ENCODE measurements at places on chromosomes 7 and 10.

DNA sequence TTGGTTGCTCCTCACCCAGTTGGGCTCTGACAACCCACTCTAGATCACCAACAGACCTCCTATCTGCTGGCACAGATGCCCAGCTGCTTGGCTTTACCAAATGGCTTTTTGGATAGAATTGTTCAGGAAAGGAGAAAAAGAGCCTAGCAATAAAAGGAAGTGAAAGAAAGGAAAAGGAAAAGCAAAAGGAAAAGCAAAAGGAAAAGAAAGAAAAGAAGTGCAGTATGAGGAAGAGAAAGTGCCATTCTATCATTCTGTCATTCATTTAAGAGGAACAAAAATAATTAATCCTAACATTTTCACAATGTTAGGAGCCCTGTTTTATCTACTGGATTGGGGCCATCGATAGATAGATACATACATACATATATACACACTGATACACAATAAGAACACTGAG, 353.6 kb downstream of the THSD7A start:
- no peak for DNase-seq

GRCh38 chr7:24755541-24756407, 1.5 kb downstream of the GSDME start:
- no peak for DNase-seq

GRCh38 chr10:111962951-111963350, 220.6 kb downstream of the GPAM start:
- no peak for DNase-seq

GRCh38 chr10:129222436-129222835, 244.6 kb upstream of the MGMT start:
- DNase-seq, result no peak

DNA sequence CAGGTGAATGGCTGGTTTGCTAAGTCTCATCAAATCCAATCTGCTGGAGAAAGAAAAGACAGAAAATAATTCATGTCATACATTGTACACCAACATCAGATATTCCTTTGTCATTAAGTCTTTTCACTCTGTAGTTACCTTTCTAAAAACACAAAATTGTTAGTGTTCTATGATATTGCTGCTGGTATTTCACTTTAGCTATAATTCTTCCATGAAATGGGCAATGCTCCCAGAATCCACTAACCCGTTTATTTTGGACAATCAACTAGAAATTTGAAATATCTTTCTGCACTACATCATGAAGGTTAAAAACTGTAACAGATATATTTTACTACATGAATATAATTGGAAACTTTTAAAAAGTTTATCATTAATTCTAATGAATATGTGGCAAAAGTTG, 181.3 kb downstream of the C7orf25 start:
- no peak for DNase-seq

DNA sequence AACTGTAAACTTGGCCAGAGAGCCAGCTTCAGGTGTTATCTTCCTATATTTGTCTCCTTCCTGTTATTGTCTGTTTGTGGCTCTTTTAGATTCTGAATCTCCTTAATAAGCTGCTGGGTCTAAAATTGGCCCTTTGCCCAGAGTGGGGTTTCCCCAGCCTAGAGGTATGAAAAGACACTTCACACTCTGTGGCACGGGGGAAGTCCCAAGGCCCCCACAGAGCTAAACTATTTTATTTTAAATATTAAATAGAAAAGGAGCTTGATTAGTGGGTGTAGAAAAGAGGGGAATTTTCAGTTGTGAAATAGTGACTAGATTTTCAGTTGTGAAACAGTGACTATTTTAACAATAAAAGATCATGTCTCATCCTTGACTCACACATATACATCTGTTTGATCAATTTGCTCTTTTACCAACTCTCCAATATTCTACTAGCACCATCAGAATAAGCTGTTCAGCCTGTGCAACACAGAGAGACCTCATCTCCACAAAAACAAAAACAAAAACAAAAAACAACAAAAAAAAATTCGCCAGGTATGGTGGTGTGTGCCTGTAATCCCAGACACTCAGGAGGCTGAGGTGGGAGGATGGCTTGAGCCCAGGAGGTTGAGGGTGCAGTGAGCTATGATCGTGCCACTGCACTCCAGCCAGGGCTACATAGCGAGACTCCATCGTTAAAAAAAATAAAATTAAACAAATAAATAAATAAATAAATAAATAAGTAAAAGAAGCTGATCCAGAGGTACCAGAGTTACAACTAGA, 24.9 kb upstream of the ADO start:
- DNase-seq, result no peak
